ENCODE measurements at places on chromosomes 3 and 15.

GRCh38 chr3:161266731-161267150 is 45.6 kb downstream of the NMD3 start:
- DNase-seq = no peak

DNA sequence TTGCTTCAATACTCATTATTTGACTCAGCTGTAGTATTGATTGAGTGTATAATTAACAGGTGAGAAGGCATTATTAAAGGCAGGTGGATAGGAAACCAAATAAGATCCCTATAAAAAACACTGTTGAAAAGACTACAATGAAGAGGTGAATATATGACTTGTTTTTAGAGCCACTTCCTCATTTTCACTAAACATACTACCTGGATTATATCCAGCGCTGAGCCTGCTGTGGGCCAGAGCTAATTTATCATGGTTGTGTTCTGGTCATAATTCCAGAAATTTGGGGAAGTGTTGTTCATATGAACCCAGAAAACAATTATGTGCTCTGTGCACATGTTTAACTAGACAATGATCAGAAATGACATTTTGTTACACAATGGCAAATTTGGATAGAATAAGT is 235.3 kb upstream of the MME start:
- peak; percentile 16 for DNase-seq

DNA sequence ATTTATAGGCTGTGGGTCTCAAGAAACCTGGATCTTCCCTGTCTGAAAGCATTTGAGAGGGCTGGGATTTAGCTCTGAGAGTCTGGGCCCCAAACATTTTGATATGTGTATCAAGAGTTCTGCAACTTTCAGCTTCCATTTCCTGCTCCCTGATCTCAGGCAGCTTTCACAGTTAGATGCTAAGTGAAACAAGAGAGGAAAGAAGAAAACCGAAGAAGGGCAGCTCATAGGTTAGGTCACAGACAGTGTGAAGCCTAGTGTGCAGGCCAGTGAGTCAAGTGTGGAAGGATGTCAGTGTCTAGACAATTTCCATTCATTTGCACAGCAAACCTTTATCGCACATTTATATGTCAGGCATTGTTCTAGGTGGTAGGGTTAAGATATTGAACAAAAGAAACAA is 173.6 kb upstream of the PROK2 start:
- DNase-seq = no peak

GRCh38 chr15:34335176-34336032 is 2.2 kb downstream of the SLC12A6 start:
- peak; percentile 71 for DNase-seq

- DNase-seq = peak; percentile 94
Measured at GRCh38 chr3:157532529-157533297, 29.5 kb upstream of the VEPH1 start.

GRCh38 chr3:155502630-155503029 is 209.1 kb upstream of the STRIT1 start:
- no peak for DNase-seq

DNA sequence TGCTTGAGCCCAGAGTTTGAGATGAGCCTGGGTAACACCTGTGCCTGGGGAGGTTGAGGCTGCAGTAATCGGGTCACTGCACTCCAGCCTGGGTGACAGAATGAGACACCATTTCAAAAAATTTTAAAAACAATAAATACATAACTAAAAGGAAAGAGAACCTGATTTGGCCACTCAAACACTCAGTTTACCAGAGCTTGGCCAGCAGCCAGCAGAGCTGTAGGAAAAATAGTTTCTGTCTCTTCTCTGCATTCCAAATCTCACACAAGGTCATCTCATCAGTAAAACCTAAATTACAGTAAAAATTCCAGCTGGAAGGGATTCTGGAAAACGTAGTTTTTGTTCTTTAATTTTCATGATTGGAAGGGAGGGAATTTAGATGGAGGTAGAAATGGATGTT is 7.8 kb upstream of the PPM1L start:
- peak; percentile 26 for DNase-seq

DNA sequence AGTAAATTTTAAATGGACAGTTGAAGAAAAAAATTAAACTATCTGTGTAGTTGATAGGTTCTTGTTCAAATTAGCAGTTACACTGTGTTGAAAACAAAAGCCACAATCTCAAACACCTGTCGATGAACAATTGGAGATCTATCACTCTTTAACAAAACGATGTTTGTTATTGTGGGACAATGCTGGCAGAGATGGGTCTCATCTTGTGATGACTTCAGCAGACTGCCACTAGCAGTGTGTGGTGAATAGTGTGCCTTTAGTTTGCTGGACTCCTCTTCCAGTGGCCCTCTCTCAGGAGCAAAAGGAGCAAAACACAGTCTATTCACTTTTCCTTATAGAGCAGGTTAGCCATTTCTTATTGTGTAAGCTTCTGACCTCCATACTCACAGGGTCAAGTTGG is 14.7 kb upstream of the TRIM59 start:
- no peak for DNase-seq

DNA sequence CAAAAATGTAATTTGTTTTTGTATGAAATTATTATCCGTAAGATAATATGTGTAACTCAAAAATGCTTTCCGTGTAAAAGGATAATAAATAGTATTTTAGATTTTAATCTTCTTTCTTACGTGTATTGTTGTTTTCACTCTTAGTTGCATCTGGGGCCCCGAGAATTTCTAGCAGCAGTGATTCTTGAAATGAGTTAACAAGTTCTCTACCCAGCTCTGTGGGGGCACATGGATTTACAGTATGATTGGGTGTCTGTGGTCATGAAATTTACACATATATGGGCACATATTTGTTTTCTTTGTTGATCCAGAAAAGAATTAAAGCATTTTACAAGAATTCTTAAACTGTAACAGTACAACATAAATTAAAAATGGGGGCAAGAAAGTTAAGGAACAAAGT is 145.9 kb upstream of the LRRFIP2 start:
- no peak for DNase-seq

DNA sequence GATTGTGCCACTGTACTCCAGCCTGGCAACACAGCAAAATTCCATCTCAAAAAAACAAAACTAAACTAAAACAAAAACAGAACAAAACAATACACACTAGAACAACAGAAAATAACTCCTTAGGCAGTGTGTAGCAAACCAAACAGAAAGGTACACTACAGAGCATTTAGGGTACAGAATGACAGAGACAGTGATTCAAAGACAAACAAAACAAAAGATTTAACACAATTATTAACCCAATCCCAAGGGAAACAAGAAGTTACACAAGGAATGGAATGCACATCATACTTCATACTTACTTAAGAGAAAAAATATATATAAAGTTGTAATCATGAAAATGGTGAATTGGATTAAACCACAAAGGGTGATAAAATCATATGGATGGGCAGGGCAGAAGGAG is 12.9 kb downstream of the SLC25A20 start:
- no peak for DNase-seq

- no peak for DNase-seq
Measured at GRCh38 chr3:95905182-95905581, 909.2 kb upstream of the EPHA6 start.

GRCh38 chr3:38576526-38577370 is 72.7 kb downstream of the SCN5A start:
- DNase-seq = no peak

GRCh38 chr3:82628385-82629014 is 867.1 kb upstream of the GBE1 start:
- DNase-seq = no peak

- no peak for DNase-seq
Measured at GRCh38 chr15:61050844-61051568, 178.1 kb downstream of the RORA start.

- DNase-seq = no peak
Measured at GRCh38 chr15:98941595-98942255, 65.9 kb downstream of the PGPEP1L start.

DNA sequence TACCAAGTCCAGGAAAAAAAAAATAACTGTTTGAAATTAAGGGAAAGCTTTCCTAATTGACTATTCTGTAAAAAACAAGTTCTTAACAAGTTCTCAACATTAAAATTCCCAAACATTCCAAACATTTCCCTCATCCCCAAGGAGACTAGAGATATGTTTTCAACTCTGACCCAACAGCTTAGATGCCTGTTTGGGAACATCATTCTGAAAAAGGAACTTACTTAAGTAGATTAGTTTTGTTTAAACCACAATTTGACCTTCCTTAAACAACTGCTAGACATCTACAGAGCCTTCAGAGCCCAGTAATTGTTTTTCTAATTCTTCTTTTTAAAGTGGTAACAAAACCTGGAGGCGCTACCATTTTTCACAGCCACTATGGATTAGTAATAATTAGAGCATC is 12.8 kb downstream of the UBR1 start:
- peak; percentile 56 for DNase-seq

DNA sequence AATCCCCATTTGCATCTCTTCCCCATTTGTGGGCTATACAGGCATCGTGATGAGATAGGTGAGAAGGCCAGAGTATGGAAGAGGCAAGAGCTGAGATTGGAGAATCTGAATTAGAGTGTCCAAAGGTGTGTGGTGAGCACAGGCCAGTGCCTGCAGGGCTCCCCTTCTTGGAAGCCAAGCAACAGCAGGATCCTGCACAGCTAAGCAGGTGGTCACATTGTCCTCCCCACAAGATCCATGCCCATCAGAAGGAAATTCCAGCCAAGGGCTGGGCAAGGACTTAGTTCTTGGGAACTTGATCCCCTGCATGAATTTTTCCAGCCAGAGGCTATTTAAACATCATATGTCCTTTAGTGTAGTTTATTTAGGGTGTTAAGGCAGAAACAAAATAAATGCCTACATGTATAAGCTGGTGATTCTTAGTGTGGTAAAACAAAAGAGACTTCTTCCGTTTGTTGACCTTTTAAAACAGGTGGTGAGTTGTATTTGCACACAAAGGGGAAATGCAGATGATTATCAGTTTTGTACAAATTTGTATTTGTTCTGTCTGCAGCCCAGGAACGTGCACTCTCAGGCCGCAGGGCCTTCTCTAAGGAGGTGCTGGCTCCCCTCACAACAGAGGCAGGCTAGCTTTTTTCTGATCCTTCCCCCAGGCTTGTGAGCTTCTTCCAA is 110.2 kb downstream of the PLCL2 start:
- no peak for DNase-seq

- DNase-seq = no peak
Measured at GRCh38 chr15:22955544-22956119, 24.5 kb downstream of the CYFIP1 start.

GRCh38 chr3:13879102-13879945 is 547 bp downstream of the WNT7A start:
- peak; percentile 17 for DNase-seq

- no peak for DNase-seq
Measured at GRCh38 chr15:93524432-93524831, 435.4 kb upstream of the RGMA start.

DNA sequence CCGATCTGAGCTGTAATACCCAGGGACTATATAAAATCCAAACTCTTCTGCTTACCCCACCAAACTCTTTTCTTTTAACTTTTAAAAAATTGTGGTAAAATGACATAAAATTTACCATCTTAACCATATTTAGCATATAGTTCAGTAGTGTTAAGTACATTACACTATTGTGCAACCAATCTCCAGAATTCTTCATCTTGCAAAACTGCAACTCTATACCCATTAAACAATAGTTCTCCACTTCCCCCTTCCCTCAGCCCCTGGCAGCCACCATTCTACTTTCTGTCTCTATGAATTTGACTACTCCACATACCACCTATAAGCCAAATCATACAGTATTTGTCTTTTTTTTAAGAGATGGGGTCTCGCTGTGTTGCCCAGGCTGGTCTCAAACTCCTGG is 38.7 kb downstream of the SENP8 start:
- DNase-seq = no peak

DNA sequence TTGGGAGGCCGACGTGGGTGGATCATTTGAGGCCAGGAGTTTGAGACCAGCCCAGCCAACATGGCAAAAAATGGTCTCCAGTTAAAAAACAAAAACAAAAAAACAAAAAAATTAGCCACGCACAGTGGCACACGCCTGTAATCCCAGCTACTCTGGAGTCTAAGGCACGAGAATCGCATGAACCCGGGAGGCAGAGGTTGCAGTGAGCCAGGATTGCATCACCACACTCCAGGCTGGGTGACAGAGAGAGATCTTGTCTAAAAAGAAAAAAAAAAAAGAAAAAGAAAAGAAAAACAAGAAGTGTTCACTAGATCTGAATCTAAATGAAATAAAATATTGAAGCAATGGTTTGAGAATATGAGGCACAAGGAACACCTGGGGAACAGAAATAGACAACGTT is 36.7 kb downstream of the SLC9A9 start:
- no peak for DNase-seq

GRCh38 chr3:5052247-5052646 is 69.8 kb upstream of the ARL8B start:
- DNase-seq = no peak

All from hematopoietic multipotent progenitor cell treated with erythropoietin and hydrocortisone succinate and interleukin-3 and kit ligand, for 6 days (in vitro differentiated cells).